Muscle of leg (tissue), 16 donors: ENCODE measurements at places on chromosomes 6 and 20. TPM values are rescaled to one million over a fixed set of nuclear protein-coding genes. Genes with fewer than 3 reads are reported as not detected.

ABRACL gene
- 14.8 TPM for total RNA-seq

SLC22A7 gene
- not detected for total RNA-seq

BPIFA1 gene
- not detected for total RNA-seq

KHDC1 gene
- 2.3 TPM for total RNA-seq

TAGAP gene
- 0.66 TPM for total RNA-seq

F13A1 gene
- 48.6 TPM for total RNA-seq

DEFB132 gene
- total RNA-seq = not detected

TCF21 gene
- total RNA-seq = under 0.01 TPM

RSPO3 gene
- total RNA-seq = 8.8 TPM

SULF2 gene
- total RNA-seq = 35.6 TPM

- DNase-seq = no peak
Measured at GRCh38 chr6:7100753-7101081, 7.0 kb upstream of the RREB1 start.

- peak; percentile 95 for DNase-seq
Measured at GRCh38 chr20:20393207-20394120, 25.6 kb downstream of the INSM1 start.

GRCh38 chr6:160971171-160971570 is 20.4 kb upstream of the MAP3K4 start:
- DNase-seq = no peak

- no peak for DNase-seq
Measured at GRCh38 chr6:115908906-115909559, 151.7 kb downstream of the FRK start.

GRCh38 chr20:36854348-36855240 is 21.3 kb upstream of the TLDC2 start:
- peak; percentile 19 for DNase-seq

- DNase-seq = peak; percentile 93
Measured at GRCh38 chr6:133757335-133757734, 131.6 kb upstream of the TCF21 start.

GRCh38 chr6:53796791-53797190 is 2.0 kb downstream of the LRRC1 start:
- no peak for DNase-seq

GRCh38 chr20:2402271-2402980 is 21.7 kb downstream of the TGM6 start:
- DNase-seq = peak; percentile 46

- no peak for DNase-seq
Measured at GRCh38 chr6:3119040-3119723, 671 bp downstream of the BPHL start.

GRCh38 chr6:11814819-11815218 is 36.2 kb upstream of the ADTRP start:
- no peak for DNase-seq

- DNase-seq = no peak
Measured at GRCh38 chr20:56628015-56628872, 862 bp upstream of the TFAP2C start.

GRCh38 chr6:68013780-68014515 is 621.1 kb upstream of the ADGRB3 start:
- no peak for DNase-seq

DNA sequence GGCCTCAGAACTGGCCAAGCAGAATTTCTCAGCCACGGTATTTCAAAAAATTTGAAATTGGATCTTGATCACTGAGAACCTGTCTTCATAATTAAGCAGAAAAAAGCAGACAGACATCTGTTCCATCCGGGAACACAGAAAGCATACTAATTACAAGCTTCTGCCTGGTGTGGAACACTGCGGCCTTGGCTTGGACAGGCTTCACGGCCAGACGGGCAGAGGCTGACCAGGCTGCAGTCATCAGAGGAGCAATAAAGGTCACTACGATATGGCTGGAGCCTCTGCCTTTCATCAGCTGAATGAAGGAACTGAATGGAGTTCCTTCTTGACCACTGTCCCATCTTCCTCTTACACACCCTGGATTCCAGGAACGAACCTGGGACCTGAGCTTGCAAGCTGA is 3.9 kb upstream of the NRSN1 start:
- no peak for DNase-seq

DNA sequence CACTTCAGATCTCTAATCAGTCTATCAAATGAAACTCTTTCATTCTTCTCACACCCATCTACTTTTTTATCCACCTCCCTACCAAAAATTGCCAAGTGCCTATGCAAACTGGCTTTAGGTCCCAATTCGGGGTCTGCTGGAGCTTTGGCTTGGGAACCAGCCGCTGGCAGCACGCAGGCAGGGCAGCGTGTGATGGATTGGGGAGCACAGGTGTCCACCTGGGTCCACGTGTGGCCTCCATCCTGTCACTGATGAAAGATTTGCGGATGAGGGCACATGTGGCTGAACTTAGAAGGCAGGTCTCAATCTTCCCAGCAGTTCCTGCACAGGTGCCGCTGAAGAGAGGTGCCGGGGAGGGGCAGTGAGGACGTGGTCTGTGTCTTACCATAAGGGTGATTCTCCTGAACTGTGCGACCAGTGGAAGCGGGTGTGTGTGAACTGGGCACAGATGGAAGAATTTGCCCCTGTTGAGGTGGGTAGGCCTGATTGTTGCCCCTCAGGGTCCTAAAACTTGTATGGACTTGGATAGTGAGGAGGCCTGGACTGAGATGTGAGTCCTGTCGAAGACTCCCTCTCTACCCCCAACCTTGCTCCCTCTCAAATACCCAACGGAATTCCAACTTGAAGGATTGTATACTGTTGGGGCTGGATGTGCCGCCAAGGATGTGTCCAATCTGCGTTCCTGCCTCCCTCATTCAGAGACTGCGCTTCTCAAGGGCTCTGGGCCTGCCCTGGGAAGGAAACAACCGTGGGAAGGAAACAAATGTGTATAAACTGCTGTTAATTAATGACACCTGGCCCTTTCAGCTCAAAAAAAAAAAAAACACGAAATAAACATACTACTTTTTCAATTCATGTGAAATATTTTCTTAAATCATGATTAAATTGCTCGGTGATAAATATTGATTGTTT is 18.4 kb upstream of the RAET1L start:
- no peak for DNase-seq

DNA sequence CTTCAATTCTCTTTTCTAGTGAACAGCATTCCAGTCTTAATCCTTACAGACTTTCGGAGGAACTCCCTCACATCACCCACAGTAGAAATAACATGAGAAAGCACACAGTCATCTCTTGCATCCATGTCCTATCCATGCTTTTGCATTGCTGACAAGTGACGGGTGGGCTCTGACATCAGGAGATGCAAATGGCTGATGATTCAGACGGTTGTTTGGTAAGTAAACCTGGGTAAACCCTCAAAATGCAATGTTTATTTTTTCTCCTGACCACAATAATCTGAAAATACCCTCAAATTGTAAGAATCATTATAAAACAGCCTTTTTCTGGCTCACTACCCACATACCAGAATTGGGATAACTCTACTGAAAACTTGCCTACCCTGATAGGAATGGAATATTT is 792.0 kb downstream of the MAFB start:
- no peak for DNase-seq

- no peak for DNase-seq
Measured at GRCh38 chr6:142740449-142740848, 204.5 kb downstream of the HIVEP2 start.

GRCh38 chr6:138383776-138384175 is 6.1 kb downstream of the SMIM28 start:
- no peak for DNase-seq

DNA sequence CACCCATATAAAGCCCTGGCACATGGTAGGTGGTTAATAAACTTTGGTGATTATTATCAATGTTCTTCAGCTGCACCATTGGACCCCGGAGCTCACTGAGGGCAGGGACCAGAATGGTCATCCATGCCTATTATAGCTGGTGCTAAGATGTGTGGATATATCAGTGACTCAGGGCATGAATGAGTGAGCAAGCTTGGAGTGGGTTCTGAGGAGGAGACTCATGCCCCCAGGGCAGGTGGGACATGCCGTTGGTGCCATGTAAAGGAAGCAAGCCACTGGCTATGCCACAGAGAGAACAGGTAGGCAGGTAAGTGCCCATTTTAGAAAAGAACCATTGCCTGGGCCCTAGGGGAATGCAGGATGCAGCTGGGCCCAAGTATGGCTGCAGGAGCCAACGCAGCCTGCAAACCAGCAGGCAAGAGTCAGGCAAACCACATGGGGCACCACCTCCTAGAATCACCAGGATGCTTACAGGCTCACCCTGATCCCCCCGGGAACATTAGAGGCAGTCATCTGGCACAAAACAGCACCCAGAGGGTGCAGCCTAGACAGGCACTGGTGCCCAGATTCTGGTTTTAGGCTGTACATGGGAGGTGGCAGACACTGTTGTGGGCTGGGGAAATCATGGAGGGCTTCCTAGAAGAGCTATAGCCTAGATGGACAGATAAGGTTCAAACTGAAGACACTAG is 23.5 kb downstream of the PLAGL2 start:
- no peak for DNase-seq

DNA sequence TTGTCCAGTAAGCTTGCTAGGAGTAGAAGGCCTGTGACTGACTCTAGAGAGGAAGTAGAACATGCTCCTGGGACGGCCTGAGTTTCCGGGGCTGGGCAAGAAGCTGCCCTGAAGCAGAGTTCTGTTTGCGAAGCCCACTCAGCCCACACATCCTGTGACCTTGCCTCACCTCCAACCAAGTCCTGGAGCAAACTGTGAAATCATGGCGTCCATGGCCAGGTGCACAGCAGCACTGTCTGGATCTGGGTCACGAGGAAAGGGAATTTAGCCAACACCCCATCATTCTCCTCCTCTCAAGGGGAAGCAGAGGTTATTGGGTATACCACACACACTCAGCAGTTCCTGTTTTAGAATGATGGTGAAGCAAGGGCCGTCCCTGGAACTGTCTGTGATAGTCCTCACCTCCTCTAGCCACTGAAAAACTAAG is 87.5 kb downstream of the CRYBG1 start:
- DNase-seq = peak; percentile 31

DNA sequence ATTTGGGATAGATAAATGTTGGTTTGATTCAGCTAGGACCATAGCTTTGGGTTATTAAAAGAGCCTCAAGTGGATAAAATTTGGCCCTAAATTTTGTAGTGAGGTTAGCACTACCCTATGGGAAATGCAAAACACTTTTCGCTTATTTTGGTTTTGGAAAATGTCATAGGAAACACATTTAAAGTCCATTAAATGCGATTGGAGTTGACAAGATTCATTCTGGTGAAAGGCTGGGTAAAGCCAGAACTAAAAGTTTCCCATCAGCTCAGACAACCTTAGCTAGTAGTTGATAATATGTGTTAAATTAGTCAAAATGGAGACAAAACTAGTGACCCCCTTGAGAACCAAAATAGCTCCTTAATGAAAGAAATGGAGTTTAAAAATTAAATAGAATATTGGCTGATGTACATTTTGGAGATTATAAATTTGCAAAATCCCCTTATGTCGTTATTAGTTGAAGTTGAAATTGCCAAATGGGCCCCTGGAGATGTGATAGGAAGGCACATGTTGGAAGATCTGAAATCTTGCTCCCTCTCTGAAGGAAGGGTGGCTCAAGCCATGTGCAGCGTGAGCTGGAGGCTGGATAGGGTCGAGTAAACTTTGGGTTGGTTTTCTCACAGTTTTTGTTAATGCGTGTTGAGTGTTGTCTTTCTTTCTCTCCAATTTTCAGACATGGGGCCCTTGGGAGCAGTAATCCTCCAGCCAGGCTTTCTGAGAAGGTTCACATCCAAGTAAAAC is 72.8 kb downstream of the CD83 start:
- DNase-seq = peak; percentile 76

DNA sequence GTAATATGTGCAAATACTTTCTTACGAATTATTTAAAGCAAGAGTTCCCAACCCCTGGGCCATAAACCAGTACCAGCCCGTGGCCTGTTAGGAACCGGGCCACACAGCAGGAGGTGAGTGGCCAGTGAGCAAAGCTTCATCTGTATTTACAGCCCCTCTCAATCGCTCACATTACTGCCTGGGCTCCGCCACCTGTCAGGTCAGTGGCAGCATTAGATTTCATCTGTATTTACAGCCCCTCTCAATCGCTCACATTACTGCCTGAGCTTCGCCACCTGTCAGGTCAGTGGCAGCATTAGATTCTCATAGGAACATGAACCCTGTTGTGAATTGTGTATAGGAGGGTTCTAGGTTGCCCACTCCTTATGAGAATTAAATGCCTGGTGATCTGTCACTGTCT is 142.0 kb downstream of the RNASET2 start:
- peak; percentile 16 for DNase-seq

- no peak for DNase-seq
Measured at GRCh38 chr20:7695051-7695495, 245.2 kb downstream of the HAO1 start.

DNA sequence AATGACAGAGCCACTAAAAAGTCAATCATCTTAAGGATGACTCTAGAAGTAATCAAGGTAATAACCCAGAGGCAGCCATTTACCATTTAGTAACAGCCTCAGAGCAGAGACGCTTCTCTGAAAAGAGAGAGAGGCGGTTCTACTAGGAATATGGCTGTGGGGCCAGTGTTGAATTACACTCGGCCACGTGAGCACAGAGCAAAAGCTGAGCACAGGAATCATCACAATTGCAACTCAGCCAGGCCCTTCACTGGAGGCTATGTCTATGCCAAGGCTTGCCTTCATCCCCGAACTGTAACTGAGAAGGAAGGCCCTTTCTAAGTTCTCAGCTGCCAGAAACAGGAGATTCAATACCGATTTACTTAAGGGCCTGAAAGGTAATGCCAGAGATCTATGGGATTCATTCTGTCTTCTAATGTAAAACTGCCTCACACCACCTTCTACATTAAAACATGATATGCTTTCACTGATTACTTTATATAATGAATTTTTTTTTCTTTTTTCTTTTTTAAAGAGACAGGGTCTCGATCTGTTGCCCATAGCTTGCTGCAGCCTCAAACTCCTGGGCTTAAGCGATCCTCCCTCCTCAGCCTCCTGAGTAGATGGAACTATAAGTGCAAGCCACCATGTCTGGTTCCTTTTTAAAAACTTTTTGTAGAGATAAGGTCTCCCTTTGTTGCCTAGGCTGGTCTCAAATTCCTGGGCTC is 67.6 kb downstream of the NUDT3 start:
- DNase-seq = peak; percentile 96

DNA sequence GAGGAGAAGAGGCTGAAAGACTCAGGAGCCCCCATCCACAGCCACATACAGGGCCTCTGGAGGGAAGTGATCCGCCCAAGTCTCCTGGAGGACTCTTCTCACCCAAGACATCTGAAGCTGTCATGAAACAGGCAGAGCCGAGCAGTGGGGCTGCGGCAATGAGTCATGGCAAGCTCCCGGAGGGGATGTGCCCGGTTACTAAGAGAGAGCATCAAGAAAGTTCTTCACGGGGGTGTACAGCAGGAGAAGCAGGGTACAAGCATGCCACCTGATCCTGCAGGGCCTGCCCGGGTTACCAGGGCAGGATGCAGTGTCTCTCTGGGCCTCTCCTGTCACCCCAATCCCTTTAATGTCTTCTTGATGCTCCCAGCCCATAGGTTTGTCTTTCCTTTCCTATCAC is 21.1 kb downstream of the TRIM26 start:
- DNase-seq = no peak

GRCh38 chr6:56724455-56724854 is 81.8 kb upstream of the DST start:
- no peak for DNase-seq
